ENCODE measurements at places on chromosomes 7 and 10. TPM values are rescaled to one million over a fixed set of nuclear protein-coding genes. Genes with fewer than 3 reads are reported as not detected.

The C10orf62 gene
- not detected for total RNA-seq

The PPP1R17 gene
- not detected for total RNA-seq

DNA sequence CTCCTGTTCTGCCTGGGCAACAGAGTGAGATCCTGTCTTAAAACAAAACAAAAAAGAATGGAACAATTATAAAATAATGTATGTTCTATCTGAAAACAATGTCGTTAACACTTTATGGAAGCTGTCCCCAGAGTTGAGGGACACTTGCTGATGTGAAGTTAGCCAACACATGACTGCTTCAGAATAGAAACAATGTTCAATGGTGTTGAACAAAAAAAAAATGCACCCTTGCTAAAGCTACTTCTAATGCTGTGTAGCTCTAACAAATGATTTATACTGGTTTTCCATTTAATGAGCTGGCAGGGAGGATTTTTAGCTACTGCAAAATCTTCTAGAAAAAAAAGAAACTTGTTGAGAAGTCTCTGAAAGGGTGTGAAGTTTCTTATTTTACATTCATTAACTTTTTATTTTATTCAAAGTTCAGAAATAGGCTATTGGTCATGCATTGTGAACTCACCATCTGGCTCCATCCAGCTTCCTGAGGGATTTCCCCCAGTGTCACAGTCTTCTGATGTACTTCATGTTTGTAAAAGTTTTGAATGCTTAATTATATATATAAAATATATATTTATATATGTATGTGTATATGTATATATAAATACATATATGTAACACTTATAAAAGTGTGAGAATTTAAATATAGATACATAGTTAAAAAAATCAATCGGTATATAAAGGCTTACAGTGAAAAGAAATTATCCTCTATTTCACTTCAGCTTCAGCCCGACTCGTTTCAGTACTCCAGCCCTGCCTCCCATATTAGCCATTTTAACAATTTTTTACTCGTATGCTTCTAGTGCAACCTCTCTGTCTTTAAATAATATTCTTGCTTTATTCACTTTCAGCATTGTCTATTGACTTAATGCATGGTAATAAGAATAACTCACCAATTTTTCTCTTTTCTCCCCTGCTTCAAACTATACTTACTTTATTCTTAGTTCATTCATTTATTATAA lies 35.0 kb downstream of the HDAC9 start:
- no peak for DNase-seq

The ACBD7 gene
- 5.5 TPM for total RNA-seq

- DNase-seq, result no peak
Measured at GRCh38 chr10:51918884-51919325, 219.5 kb upstream of the CSTF2T start.

The ARMC3 gene
- total RNA-seq, result not detected

Data from activated T-cell treated with anti-CD3 and anti-CD28 coated beads, Interleukin-2, amount 50 U/mL, for 72 hours (primary cell).